Mesangial cell (primary cell): ENCODE measurements at places on chromosomes 12 and 14. TPM values are rescaled to one million over a fixed set of nuclear protein-coding genes. Genes with fewer than 3 reads are reported as not detected.

Gene NXPH4
- 1.0 TPM in 1 of 2 replicates, not detected in the other for total RNA-seq

Gene GZMB
- total RNA-seq: not detected in 2 replicates

Gene SCN8A
- total RNA-seq: 1.6 and 5.1 TPM in 2 replicates

Gene GNB3
- 0.51 and 1.5 TPM in 2 replicates for total RNA-seq

Gene RNF212B
- not detected in 2 replicates for total RNA-seq

Gene POTEM
- not detected in 2 replicates for total RNA-seq

Gene CCDC175
- total RNA-seq: not detected in 2 replicates

Gene STON2
- 2.4 and 17.9 TPM in 2 replicates for total RNA-seq

Gene DNAJC22
- total RNA-seq: 5.9 and 9.4 TPM in 2 replicates

Gene SLC25A47
- total RNA-seq: under 0.01 TPM in 1 of 2 replicates, not detected in the other

Gene RNASE7
- total RNA-seq: not detected in 2 replicates

Gene ATF7IP
- 14.2 and 19.0 TPM in 2 replicates for total RNA-seq

Gene PRMT5
- 58.3 and 102 TPM in 2 replicates for total RNA-seq

Gene KCNH5
- total RNA-seq: not detected in 2 replicates

Gene NOVA1
- 0.33 and 1.4 TPM in 2 replicates for total RNA-seq

Gene GDF3
- total RNA-seq: not detected in 2 replicates

Gene SYNDIG1L
- total RNA-seq: 0.25 TPM in 1 of 2 replicates, not detected in the other

Gene ADAMTS20
- total RNA-seq: not detected in 2 replicates

Gene TMEM52B
- total RNA-seq: 1.3 TPM in 1 of 2 replicates, not detected in the other

Gene HOXC5
- 0.76 and 2.0 TPM in 2 replicates for total RNA-seq

Gene KCNK10
- total RNA-seq: under 0.01 TPM in 1 of 2 replicates, not detected in the other

Gene DAO
- not detected in 2 replicates for total RNA-seq

Gene SPTB
- 0.63 and 1.8 TPM in 2 replicates for total RNA-seq

Gene C12orf50
- not detected in 2 replicates for total RNA-seq

Gene POMT2
- total RNA-seq: 13.7 and 15.3 TPM in 2 replicates

Gene CPSF6
- 22.9 and 24.8 TPM in 2 replicates for total RNA-seq

Gene PGF
- total RNA-seq: 1.8 and 2.8 TPM in 2 replicates

Gene RNASE3
- total RNA-seq: not detected in 2 replicates

Gene GYS2
- not detected in 2 replicates for total RNA-seq

Gene ANO2
- total RNA-seq: 1.8 TPM in 1 of 2 replicates, not detected in the other

Gene NINJ2
- total RNA-seq: 0.16 and 0.76 TPM in 2 replicates

Gene CLIP1
- 29.8 and 37.8 TPM in 2 replicates for total RNA-seq
